SK-N-SH (cell line): ENCODE measurements at places on chromosomes 3 and 15. TPM values are rescaled to one million over a fixed set of nuclear protein-coding genes. Genes with fewer than 3 reads are reported as not detected.

DNA sequence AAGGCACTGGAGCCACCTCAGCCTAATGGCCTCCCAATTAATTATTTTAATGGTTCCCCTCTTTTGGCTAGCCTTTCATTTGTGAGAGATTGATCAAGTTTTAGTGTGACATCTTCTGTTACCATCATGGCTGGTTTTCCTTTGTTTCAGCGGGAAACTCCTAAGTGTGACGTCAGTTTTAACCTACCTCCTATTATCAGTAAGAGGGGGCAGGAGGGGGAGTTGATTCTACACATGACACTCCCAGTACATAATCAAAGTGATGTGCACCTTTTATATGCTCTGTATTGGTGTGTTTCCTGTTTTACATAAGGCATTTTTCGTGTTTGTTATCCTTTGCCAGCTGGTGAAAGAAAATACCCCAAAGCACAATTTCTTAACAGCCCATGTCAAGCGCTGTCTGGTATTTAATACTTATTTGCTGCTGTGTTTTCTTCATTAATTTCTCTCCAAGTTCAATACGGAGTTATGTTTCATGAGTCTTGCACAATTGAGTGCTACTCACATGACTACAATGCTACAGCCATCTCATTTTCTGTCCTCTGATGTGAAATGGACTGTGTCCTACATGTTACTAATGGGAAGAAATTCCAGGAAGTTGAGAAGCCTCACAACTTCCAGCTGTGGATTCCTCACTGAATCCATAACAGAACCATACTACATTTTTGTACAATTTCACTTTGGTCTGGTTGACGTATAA, 52.2 kb upstream of the POLR2M start:
- no peaks in the 10 kb centered on the region for H3K36me3 ChIP-seq
- H3K4me1 ChIP-seq, result no peaks in the 10 kb centered on the region
- H3K4me3 ChIP-seq, result no peak overlapping the region
- H3K27me3 ChIP-seq, result no peaks in the 10 kb centered on the region
- no peak overlapping the region for H3K27ac ChIP-seq
- no peak for DNase-seq

- DNase-seq, result peak; percentile 61
- no peaks in the 10 kb centered on the region for H3K36me3 ChIP-seq
- peak overlapping the region; percentile 77 for H3K4me3 ChIP-seq
- peaks cover 13% of the 10 kb centered on the region; the same call in 1 of the 2 replicates for H3K27me3 ChIP-seq
Measured at GRCh38 chr3:128486681-128487537, 6.1 kb downstream of the GATA2 start.

DNA sequence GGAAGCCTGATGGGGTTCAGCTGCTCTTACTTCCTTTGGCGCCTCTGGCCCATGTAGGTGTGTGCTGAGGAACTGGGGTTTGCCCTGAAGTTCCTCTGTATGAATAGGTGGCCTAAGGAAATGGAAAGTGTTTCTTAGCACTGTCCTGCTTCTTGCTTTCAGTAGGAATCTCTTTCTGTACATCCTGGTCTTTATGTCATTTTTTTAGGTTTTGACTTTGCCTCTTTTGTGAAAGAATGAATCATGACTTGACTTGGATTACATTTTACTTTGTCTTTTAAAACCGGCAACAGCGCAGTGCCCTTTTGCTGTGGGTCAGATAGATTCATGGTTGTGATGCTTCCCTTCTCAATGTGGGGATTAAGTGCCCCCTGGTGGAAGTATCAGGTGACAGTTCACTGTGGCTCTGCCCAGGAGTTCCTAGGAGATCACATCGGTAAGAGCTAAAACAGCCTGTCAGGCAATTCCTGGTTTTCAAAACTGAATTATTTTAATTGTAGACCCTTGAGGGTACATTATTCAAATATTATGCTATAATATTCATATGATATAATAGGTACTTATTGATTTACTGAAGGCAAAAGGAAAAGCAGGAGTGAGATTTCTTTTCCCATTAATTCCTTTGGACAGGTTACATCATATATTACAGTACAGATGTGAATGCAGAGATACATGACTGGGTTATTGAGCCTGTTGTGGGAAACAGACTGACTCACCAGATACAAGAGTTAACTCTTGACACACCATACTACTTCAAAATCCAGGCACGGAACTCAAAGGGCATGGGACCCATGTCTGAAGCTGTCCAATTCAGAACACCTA, 95.4 kb downstream of the HCN4 start:
- no peaks in the 10 kb centered on the region for H3K27me3 ChIP-seq
- DNase-seq, result peak; percentile 71

DNA sequence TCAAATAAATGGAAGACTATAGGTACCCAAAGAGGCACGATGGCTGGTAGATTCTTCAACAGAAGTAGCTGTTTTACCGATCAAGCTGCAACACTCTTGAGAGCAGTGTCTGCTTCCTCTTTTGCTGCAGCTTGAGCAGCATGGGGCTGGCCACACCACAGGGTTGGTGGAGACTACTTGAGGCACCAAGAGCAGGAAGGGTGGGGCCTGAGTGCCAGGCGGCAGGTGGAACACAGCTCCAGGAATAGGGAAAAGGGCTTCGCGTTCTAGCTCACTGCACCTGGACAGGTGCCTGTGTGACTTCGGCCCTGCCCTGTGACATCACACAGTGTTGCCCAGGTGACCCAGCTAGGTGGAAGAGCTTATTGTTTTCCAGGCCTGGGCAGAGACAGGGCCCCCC, at the start of gene CCDC33:
CCDC33 (plus strand) TSS at position 365 of the 400 bp plus-strand sequence. CDS start 394 bp downstream, outside the sequence.
- H3K36me3 ChIP-seq, result no peaks in the 10 kb centered on the region
- no peak within 1 kb of the TSS for H3K4me3 ChIP-seq
- DNase-seq, result no peak
- no peaks in the 10 kb centered on the region for H3K27me3 ChIP-seq

- no peak overlapping the region for H3K4me3 ChIP-seq
- DNase-seq, result no peak
- H3K27me3 ChIP-seq, result no peaks in the 10 kb centered on the region
- H3K36me3 ChIP-seq, result no peaks in the 10 kb centered on the region
- H3K27ac ChIP-seq, result peak overlapping the region; percentile 49
Measured at GRCh38 chr15:35312344-35312743, 227.2 kb upstream of the NANOGP8 start.

- no peak overlapping the region for H3K27ac ChIP-seq
- peaks cover 28% of the 10 kb centered on the region for H3K4me1 ChIP-seq
- no peak for DNase-seq
- H3K4me3 ChIP-seq, result no peak overlapping the region
Measured at GRCh38 chr3:157077565-157077991, 82.4 kb downstream of the CCNL1 start.

The C3orf22 gene
- polyA plus RNA-seq, result not detected in 2 replicates

The GRIP2 gene
- 0.15 and 0.26 TPM in 2 replicates for polyA plus RNA-seq

The P2RY14 gene
- polyA plus RNA-seq, result not detected in 2 replicates

DNA sequence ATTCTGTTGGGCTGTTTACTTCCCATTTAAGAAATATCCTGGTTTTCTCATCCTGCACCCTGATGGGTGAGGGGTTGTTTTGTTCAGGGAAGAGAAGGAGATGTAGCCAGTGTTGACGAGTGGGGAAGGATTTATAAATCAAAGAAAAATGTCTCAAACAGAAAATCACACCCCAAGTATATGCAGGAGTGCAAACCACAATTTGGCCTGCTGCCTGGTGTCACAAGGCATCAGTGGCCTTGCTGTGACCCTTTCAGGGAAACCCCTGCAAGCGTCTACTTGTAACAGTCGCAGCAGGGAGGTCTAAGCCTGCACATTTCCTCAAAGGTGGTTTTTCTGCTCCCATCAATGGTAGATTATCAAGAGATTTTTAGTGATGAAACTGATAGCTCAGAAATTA, 132.6 kb upstream of the LRRN1 start:
- H3K4me3 ChIP-seq, result no peak overlapping the region
- DNase-seq, result no peak
- no peaks in the 10 kb centered on the region for H3K27me3 ChIP-seq
- no peaks in the 10 kb centered on the region for H3K36me3 ChIP-seq
- no peaks in the 10 kb centered on the region; the same call in 1 of the 2 replicates for H3K4me1 ChIP-seq
- H3K27ac ChIP-seq, result no peak overlapping the region

DNA sequence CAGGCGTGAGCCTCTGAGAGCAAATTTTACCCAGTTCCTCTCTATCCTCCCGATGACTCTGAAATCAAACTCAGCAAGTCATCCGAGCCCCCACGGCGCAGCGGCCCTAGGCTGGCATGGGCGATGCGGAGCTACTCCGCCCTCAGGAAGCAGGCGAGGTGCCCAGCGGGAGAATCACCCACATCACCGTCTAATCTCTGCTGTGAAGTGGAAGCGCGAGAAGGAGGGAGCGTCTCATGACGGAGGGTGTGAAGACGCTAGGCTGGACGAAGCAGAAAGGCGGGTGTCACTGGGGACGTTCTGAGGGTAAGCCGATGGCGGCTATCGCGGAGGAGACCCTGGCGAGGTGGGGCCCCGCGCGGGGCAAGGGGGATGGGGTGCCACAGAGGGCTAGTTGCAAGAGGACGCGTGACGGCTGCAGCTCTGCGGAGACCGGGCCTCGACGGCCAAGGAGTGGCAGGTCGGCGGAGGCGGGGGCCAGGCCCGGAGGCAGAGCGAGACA, 9.1 kb upstream of the GNAI2 start:
- H3K36me3 ChIP-seq, result no peaks in the 10 kb centered on the region
- peaks cover 7% of the 10 kb centered on the region; the same call in 1 of the 2 replicates for H3K27me3 ChIP-seq
- no peak for DNase-seq
- H3K4me3 ChIP-seq, result peak overlapping the region; percentile 77
- H3K4me1 ChIP-seq, result peaks cover 9% of the 10 kb centered on the region; the same call in 1 of the 2 replicates

DNA sequence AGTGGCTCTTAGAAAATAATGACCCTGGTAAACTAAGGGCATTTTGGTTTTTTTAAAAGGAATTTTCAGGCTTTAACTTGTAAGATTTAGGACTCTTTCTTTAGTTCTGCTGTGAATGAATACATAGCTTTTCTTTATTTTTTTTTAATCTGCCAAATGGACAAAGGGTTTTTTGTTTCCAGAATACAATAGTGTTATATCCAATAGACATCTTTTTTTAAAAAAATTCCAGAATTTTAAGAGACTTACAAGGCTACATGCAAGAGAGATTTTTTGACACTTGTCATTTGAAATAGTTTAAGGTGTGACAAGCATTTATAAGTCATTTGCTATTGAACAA, 38.1 kb downstream of the SETMAR start:
- H3K4me1 ChIP-seq, result peaks cover 5% of the 10 kb centered on the region
- no peak overlapping the region for H3K27ac ChIP-seq
- no peaks in the 10 kb centered on the region for H3K36me3 ChIP-seq
- no peaks in the 10 kb centered on the region for H3K27me3 ChIP-seq
- no peak overlapping the region for H3K4me3 ChIP-seq

DNA sequence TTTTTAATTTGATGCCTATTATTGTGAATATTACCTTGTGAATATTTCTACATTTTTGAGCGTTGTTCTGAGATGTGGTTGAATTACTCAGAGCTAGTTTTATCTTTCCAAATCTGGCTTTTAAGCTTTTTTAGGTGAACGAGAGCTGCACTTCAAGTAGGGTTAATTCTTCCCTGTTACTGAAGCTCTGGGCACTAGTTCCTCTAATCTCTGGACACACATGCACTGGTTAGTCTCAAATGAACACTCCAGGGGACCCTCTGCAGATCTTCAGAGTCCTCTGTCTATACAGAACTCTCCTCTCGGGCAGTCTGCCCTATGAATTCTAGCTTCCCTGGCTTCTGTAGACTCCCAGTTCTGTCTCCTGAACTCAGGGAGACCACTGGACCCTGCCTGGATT, 237.5 kb upstream of the TBC1D5 start:
- no peaks in the 10 kb centered on the region for H3K36me3 ChIP-seq
- no peak for DNase-seq
- no peak overlapping the region for H3K4me3 ChIP-seq
- no peak overlapping the region for H3K27ac ChIP-seq
- no peaks in the 10 kb centered on the region; the same call in 1 of the 2 replicates for H3K27me3 ChIP-seq

The SYNPR gene
- not detected in 2 replicates for polyA plus RNA-seq

GRCh38 chr15:97730315-97730714, 230.2 kb upstream of the ARRDC4 start:
- H3K27me3 ChIP-seq, result no peaks in the 10 kb centered on the region
- no peak for DNase-seq
- no peak overlapping the region for H3K27ac ChIP-seq
- no peaks in the 10 kb centered on the region for H3K4me1 ChIP-seq
- no peak overlapping the region for H3K4me3 ChIP-seq
- H3K36me3 ChIP-seq, result no peaks in the 10 kb centered on the region

The KLF15 gene
- polyA plus RNA-seq, result 0.28 and 0.39 TPM in 2 replicates
